Colonic mucosa (tissue), 4 donors: ENCODE measurements at places on chromosomes 16 and 17.

DNA sequence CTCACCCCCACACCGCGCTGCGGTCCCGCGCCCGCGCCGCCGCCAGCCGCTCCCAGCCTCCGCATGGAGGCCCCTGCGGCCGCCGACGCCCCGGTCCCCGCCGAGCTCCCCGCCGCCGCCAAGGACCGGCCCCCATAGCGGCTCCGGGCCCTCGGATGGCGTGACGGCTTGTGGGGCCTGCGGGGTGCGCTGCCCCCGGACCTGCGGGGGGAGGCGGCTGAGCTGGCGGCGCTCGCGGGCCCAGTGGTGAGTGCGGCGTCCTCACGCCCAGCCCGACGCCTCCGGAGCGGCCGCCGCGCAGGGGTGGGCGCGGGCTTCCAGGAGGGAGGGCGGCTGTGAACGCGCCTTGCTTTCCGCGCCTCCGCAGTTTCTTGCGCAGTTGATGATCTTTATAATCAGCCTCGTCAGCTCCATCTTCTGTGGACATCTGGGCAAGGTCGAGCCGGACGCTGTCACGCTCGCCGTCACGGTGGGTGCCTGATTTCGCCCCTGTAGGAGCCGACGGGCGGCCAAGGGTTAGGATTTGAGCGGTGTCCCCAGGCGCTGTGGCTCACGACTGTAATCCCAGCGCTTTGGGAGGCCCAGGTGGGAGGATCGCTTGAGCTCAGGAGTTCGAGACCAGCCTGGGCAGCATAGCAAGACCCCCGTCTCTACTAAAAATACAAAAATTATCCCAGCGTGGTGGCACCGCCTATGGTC, 46.4 kb downstream of the SLC47A1 start:
- no peaks in the 10 kb centered on the region for H3K36me3 ChIP-seq
- H3K4me3 ChIP-seq = peak overlapping the region; percentile 28
- peaks cover 19% of the 10 kb centered on the region for H3K27me3 ChIP-seq
- H3K4me1 ChIP-seq = no peaks in the 10 kb centered on the region

- H3K27ac ChIP-seq = peak overlapping the region; percentile 70
- H3K4me3 ChIP-seq = no peak overlapping the region
- H3K27me3 ChIP-seq = peaks cover 7% of the 10 kb centered on the region
- peaks cover 4% of the 10 kb centered on the region for H3K4me1 ChIP-seq
- no peaks in the 10 kb centered on the region for H3K36me3 ChIP-seq
Measured at GRCh38 chr17:49218941-49219913, 8.7 kb downstream of the ABI3 start.

GRCh38 chr16:405548-406506, 4.1 kb downstream of the DECR2 start:
- H3K4me1 ChIP-seq = no peaks in the 10 kb centered on the region
- H3K27me3 ChIP-seq = no peaks in the 10 kb centered on the region
- H3K27ac ChIP-seq = no peak overlapping the region
- H3K36me3 ChIP-seq = no peaks in the 10 kb centered on the region
- no peak overlapping the region for H3K4me3 ChIP-seq

DNA sequence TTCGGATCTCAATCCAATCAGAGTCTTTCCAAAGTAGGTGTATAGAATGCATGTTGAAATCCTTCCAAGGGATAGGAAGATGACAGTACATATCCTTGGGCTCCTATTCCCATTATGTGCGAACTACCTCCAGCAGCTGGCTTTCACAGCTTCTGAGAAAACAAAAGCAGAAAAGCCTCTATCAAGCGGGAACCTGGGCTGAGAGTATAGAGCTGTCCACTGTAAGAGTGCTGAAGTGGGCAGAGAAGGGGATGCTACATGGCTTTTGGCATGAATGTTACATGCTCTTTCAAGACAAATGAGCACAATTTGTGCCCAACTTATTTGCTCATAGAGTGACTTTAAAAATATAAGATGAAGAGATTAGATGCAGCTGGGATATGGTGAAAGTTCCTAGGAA, 993.5 kb downstream of the CDH8 start:
- no peaks in the 10 kb centered on the region for H3K36me3 ChIP-seq
- no peaks in the 10 kb centered on the region for H3K4me1 ChIP-seq
- no peak for DNase-seq
- no peak overlapping the region for H3K27ac ChIP-seq
- H3K4me3 ChIP-seq = no peak overlapping the region
- no peaks in the 10 kb centered on the region for H3K27me3 ChIP-seq

- no peak for DNase-seq
- no peaks in the 10 kb centered on the region for H3K36me3 ChIP-seq
- H3K27me3 ChIP-seq = no peaks in the 10 kb centered on the region
- no peak overlapping the region for H3K27ac ChIP-seq
- no peak overlapping the region for H3K4me3 ChIP-seq
Measured at GRCh38 chr17:74642995-74643394, 19.5 kb upstream of the CD300E start.

- peaks cover 7% of the 10 kb centered on the region for H3K4me1 ChIP-seq
- peak overlapping the region; percentile 74 for H3K27ac ChIP-seq
- peaks cover 1% of the 10 kb centered on the region for H3K27me3 ChIP-seq
- peak overlapping the region; percentile 38 for H3K4me3 ChIP-seq
Measured at GRCh38 chr17:81346090-81346907, 49.0 kb upstream of the BAHCC1 start.

DNA sequence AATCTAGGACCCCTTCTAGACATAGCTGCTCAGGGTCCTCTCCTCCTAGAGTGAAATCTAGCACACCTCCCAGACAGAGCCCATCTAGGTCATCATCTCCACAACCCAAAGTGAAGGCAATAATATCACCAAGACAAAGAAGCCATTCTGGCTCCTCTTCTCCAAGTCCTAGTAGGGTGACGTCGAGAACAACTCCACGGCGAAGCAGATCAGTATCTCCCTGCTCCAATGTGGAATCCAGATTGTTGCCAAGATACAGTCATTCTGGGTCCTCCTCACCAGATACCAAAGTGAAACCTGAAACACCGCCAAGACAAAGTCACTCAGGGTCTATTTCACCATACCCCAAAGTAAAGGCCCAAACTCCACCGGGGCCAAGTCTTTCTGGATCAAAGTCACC, 10.7 kb downstream of the SRRM2 start:
- H3K27me3 ChIP-seq = no peaks in the 10 kb centered on the region
- DNase-seq = no peak
- H3K36me3 ChIP-seq = peaks cover 66% of the 10 kb centered on the region
- no peak overlapping the region for H3K4me3 ChIP-seq

- DNase-seq = no peak
- no peaks in the 10 kb centered on the region for H3K4me1 ChIP-seq
- H3K36me3 ChIP-seq = peaks cover 5% of the 10 kb centered on the region
- H3K4me3 ChIP-seq = no peak overlapping the region
Measured at GRCh38 chr16:69794486-69794885, 32.4 kb downstream of the WWP2 start.

DNA sequence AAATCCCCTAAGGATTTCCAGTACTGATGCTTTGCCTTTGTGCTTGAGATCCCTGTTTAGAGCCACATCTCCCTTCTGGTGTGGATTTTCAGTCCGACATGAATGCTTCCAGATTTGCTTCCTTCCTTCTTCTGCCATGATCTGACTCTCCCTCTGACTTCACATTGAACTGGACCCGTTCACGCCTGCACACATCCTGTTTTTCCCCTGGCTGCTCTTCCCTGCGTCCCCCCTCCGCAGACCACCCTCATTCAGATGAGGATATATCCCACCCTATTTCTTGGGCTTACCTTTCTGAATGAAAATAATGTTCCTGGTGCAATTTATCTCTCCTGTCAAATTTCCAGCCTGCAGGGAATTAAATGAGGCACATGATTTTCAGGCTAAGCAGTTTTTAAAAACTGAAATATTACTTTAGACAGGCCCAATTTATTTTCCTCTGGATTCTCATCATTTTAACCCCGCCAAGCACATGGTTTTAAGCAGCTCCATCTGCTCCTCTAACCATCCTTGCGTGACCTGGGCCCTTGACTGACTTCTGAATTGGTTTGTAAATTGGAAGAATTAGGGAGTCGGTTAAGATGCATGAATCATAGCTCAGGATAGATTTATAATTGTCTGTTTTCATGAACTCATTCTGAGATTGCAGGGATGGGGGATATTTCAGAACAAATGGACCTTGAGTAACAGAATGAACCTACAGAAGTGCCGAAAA, 59.2 kb downstream of the BMERB1 start:
- H3K4me3 ChIP-seq = no peak overlapping the region
- no peaks in the 10 kb centered on the region for H3K36me3 ChIP-seq
- no peaks in the 10 kb centered on the region for H3K4me1 ChIP-seq
- H3K27me3 ChIP-seq = no peaks in the 10 kb centered on the region

GRCh38 chr16:75188832-75189477, 18.0 kb downstream of the CTRB2 start:
- no peaks in the 10 kb centered on the region for H3K36me3 ChIP-seq
- H3K4me3 ChIP-seq = no peak overlapping the region
- H3K27ac ChIP-seq = no peak overlapping the region
- DNase-seq = no peak
- no peaks in the 10 kb centered on the region for H3K4me1 ChIP-seq

GRCh38 chr16:75965504-75966374, 239.4 kb upstream of the CPHXL start:
- no peak overlapping the region for H3K27ac ChIP-seq
- DNase-seq = no peak
- H3K4me3 ChIP-seq = no peak overlapping the region
- H3K36me3 ChIP-seq = no peaks in the 10 kb centered on the region

- no peaks in the 10 kb centered on the region for H3K27me3 ChIP-seq
- no peak overlapping the region for H3K27ac ChIP-seq
- H3K36me3 ChIP-seq = no peaks in the 10 kb centered on the region
- peak overlapping the region; percentile 71 for H3K4me3 ChIP-seq
Measured at GRCh38 chr17:21275579-21276263, 8.8 kb upstream of the MAP2K3 start.

GRCh38 chr16:14649816-14650215, 17.1 kb downstream of the BFAR start:
- H3K27ac ChIP-seq = no peak overlapping the region
- no peak for DNase-seq
- no peak overlapping the region for H3K4me3 ChIP-seq
- H3K4me1 ChIP-seq = no peaks in the 10 kb centered on the region
